ENCODE measurements at places on chromosomes 7 and 10.

DNA sequence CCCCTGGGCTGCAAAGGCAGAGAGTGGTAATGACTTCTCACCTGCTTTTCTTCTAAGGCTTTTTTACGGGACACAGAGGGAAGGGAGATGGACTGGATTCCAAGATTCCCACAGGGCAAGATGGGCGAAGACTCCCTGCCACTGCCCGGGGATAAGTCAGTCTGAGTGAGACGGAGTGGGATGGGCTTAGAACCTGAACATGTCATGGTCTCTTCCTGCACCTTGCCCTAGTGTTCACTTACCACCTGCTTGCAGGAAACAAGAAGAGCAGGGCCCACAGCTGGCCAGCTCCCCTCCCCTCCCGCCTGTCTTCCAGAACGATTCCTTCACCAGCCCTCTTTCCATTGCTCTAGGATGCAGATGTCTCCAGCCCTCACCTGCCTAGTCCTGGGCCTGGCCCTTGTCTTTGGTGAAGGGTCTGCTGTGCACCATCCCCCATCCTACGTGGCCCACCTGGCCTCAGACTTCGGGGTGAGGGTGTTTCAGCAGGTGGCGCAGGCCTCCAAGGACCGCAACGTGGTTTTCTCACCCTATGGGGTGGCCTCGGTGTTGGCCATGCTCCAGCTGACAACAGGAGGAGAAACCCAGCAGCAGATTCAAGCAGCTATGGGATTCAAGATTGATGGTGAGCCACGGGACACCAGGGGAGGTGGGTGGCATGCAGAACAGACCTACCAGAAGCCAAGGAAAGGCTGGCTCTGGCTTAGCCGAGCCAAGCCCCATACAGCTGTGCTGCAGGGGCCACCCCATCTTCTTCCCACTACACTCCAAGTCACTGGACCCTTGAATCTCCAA is 1.3 kb downstream of the SERPINE1 start:
- no peak for DNase-seq

- DNase-seq: no peak
Measured at GRCh38 chr10:52706332-52707070, 66.1 kb downstream of the MBL2 start.

DNA sequence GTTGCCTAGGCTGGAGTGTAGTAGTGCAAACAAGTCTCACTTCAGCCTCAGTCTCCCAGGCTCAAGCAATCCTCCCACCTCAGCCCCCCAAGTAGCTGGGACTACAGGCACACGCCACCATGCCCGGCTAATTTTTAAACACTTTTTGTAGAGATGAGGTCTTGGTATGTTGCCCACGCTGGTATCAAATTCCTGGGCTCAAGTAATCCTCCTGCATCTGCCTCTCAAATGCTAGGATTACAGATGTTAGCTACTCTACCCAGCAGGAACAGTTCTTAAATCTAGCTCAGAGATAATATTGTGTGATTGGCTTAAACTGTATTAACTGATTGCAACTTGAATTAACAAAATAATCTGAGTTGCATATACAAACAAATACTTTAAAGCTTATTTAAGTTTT is 82.9 kb downstream of the CDK14 start:
- no peak for DNase-seq

DNA sequence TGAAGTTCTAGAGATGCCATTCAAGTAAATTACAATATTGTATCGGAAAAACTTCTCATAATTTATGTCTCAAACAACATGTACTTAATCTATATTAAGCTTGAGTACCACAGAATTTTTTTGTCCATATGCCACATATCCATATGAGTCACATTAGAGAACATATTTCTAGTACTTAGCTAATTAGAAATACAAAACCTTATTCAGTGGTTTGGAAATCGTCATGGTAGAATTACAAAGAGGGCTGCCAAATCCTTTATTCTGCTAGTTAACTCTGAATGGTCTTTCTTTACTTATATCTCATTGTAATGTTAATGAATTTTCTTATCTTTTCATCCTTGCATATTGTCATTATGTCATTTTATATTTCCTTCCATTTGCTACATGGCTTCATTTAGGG is 9.0 kb upstream of the VIM start:
- no peak for DNase-seq

- DNase-seq: no peak
Measured at GRCh38 chr10:114492351-114493037, 88.2 kb upstream of the AFAP1L2 start.

- DNase-seq: no peak
Measured at GRCh38 chr7:5070206-5070605, 24.5 kb downstream of the RBAK start.

- DNase-seq: no peak
Measured at GRCh38 chr10:91551856-91552255, 81.0 kb downstream of the PPP1R3C start.

DNA sequence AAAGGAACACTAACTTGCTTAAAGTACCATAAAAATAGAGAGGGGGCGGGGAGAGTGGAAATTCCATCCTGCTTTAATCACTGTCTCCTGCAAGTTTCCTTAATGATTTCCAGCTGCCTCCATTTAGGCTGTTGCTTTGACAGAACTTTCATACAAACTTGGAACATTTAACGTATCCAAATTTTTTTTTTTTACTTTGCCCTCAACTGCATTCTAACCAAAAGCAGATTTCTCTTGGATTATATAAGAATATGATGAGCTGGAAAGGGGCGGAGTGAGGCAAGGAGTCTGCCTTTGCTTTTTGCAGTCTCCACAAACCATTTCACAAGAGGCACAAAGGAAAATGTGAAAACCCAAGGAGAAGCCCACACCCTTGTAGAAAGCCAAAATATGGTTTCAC is 46.6 kb upstream of the COL1A2 start:
- DNase-seq: no peak

GRCh38 chr7:130458257-130458656 is 17.4 kb upstream of the CEP41 start:
- no peak for DNase-seq

DNA sequence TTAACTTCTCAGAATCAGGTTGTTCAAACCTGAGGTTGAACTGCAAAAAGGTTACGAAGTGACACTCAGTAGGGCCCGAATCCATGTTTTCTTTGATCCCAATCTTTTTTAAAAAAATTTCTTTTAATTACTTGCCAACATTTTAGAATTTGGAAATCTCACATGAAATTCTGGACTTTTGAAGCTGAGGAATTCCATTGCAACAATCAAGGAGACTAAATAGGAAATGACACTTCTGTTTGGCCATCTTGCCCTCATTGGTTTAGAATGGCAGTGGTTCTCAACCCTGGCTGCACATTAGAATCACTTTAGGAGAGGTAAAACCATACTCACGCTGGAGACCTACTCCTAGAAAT is 471 bp upstream of the TOMM7 start:
- DNase-seq: no peak

DNA sequence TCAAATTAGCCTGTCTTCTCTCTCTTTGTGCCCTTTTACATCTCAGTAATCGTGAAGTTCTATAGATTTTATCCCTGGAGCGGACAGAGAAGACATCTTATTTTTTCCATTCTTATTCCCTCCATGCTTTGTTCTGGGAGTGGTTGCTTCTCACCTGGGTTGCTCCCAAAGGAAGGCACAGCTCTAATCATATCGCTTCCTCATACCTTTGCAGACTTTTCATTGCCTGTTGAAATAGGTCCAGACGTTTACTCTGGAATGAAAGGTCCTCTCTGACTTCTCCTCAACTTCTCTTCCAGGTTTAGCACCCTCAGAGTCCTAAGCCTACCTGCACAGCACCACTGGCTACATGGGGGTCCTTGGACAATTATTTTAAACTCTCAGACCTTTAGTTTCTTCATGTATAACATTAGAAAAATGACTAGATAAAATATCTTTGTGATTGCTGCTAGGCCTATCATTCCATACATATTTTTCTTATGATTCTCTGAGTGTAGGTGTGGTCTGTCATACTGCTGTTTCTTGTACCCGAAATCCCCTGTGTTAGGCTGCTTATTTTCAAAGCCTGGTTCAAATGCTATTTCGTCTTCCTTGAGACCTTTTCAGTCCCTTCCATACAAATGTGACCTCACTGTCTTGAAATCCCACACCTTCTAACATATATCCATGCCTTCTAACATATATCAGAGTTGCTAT is 418.1 kb downstream of the GFRA1 start:
- no peak for DNase-seq

GRCh38 chr7:133344275-133344674 is 91.4 kb downstream of the EXOC4 start:
- no peak for DNase-seq

- DNase-seq: no peak
Measured at GRCh38 chr7:156772725-156773124, 120.3 kb downstream of the LMBR1 start.

- no peak for DNase-seq
Measured at GRCh38 chr10:104077663-104078151, 8.0 kb downstream of the COL17A1 start.

- no peak for DNase-seq
Measured at GRCh38 chr10:76085817-76086167, 654.4 kb downstream of the LRMDA start.

Data from upper lobe of left lung (tissue), 6 donors.